ENCODE measurements at places on chromosomes 11 and 22.

DNA sequence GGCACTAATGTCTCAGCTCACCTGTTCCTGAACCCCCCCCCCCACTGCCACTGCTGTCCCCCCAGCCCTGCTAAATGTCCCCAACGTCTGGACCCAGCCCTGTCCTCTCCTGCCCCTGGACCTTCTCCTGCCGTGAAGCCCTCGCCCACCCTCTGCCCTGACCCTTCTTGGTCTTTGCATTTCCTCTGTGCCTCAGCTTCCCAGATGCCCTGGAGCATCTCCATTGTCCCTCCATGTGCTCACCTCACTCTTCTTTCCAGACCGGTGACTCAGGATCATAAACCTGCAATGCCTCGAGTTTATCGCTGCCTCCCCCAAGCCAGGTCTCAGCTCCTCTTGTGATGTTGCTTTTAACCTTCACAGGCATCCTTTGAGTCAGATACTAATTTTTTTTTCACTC, 416.4 kb downstream of the BRD1 start:
- DNase-seq: no peak

GRCh38 chr11:75185866-75186265, 35.0 kb downstream of the SLCO2B1 start:
- DNase-seq: no peak

DNA sequence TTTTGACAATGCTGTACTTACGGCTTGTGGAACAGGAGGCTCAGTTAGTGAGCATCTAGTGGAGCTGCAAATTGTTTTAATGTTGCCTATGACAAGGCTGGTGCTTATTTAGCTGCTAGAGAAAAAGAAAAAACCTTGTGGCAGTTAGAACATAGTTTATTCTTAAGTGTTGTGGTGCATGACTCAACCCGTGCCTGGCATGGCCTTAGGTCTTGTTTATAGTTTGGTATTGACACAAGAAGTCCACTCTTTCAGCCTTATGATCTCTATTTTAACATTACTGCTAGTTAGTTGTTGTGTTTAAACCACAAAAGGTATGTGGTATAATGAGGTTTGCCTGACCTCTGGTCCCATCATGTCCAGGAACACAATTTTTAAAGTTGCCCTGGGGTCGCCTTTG, 744.6 kb downstream of the FAM181B start:
- no peak for DNase-seq

- no peak for DNase-seq
Observed at GRCh38 chr11:8011981-8012444, 24.9 kb downstream of the EIF3F start.

DNA sequence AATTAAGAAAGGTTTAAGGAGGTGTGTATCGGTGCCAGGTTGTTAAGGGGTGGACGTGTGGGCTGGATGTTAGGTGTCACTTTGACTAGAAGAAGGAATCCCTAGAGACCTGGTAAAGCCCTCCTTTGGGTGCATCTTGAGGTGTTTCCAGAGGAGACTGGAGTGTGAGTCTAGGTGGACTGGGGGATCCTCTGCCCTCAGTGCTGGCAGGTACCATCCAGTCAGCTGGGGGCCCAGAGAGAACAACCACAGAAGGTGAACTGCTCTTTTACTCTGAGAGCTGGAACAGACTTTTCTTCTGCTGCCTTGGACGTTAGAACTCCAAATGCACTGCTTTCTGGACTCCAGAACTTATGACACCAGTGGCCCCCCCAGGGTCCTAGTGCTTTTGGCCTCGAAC, 44.0 kb downstream of the SPATA19 start:
- no peak for DNase-seq

- no peak for DNase-seq
Observed at GRCh38 chr11:24587635-24588034, 90.8 kb downstream of the LUZP2 start.

- DNase-seq: no peak
Observed at GRCh38 chr11:121928597-121929580, 187.1 kb downstream of the BLID start.

GRCh38 chr11:82989628-82990404, 81.9 kb downstream of the RAB30 start:
- no peak for DNase-seq

DNA sequence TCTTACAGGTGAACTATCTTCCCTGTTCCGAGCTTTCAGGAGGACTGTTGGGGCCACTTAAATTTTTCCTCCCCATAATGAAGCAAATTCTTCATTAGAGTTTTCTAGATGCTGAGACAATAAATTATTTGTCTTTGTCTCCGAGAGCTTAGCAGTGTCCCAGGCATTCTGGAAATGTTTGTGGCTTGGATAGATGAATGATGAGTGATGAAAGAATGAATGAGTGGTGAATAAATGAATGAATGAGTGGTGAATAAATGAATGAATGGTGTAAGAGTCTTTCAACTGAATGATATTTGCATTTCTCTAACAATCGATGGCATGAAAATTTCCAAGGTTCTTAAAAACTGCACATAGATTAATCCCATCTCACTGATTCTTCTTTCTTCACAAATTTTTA, 52.8 kb downstream of the AHNAK start:
- no peak for DNase-seq

- no peak for DNase-seq
Observed at GRCh38 chr22:41028841-41029240, 63.6 kb upstream of the EP300 start.

DNA sequence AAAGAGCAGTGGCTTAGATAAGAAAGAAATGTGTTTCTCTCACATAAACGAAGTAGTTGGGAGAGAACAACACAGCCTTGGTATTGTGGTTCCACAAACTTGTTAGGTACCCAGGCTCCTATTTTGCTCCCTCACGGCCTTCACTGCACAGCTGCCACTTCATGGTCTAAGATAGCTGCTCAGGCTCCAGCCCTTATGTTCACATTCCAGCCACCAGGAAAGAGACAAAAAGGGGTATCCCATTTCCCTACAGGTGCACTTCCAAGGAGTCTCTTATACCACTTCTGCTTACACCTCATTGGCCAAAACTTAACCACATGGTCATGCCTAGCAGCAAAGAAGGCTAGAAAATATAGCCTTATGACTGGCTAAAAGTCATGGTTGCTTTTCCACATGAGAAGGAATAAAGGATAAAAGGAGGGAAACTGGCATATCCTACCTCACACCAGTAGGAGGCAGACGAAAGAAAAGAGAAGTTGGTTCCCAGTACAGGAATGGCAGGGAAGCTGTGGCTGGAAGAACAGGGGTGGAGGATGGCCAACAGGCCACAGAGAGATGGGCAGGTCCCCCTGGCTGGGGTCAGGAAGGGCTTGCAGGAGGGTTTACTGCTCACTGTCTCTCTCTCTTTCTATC, 5.4 kb upstream of the HDHD5 start:
- DNase-seq: no peak

DNA sequence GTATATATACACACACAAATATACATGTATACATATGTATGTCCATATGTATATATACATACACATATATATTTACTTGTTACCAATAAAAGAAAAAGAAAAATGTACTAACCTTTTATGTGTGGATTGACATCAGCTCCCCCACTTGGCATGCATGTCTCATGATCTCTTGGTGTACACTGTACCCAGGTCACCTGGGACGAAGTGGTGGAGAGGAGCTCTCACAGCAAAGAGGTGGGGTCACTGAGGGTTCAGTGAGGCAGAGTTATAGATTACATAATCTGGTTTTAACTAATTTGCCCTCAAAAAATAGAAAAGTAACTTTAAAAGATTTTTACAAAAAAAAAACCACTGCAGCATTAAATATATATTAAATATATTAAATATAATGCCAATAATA, 15.5 kb upstream of the USP47 start:
- DNase-seq: no peak

DNA sequence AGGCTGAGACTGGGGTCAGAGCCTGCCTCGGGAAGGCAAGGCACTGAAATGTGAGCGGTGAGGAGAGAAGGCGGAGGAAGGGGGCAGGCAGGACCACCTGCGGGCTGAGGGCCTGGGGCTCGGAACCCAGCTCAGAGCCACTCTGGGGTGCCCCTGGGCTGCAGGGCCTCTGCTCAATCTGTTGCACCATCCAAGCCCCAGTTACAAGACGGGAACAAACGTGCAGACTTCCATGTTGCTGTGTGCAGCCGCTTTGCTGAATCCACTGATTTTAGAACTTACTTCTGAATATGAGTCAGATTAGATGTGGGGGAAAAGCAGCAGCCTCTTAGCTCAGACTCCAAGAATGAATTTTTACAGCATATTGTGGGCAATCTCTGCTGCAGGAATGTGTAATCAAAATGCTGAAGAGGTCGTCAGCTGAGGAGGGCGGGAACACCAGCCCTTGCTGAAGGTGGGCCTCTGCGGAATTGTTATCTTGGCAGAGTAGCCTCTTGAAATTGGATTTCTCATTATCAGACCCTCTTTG, 21.6 kb downstream of the PARVG start:
- DNase-seq: no peak

DNA sequence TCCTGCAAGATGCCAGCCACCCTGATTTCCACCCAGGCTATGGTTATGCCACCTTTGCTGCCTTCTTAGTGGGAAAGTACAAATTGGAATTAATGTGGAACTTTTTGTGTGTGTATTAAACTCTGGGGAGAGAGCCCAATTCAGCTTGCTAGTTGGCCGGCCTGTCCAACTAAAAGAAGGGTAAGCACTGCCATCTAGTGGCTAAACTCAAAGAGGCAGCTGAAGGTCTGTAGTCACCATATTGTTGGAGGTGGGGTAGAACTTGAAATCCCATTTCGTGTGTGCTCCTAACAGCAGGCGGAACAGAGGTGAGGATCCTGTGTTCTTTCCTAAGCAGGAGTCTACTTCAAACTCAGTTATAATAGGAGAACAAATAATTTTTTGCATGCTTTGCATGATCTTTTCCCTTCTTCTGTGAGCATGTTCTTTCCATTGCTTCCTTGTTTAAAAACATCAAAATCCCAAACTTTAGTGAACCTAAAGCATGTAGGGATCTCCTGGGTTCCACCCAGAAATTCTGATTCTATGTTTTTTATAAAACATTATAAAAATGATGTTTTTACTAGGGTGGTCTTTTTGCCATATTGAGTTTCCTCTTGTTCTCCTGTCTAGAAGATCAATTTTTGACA, 138.8 kb upstream of the SORL1-AS1 start:
- DNase-seq: peak; percentile 81

- no peak for DNase-seq
Observed at GRCh38 chr22:42440728-42441127, 8.5 kb upstream of the NFAM1 start.

DNA sequence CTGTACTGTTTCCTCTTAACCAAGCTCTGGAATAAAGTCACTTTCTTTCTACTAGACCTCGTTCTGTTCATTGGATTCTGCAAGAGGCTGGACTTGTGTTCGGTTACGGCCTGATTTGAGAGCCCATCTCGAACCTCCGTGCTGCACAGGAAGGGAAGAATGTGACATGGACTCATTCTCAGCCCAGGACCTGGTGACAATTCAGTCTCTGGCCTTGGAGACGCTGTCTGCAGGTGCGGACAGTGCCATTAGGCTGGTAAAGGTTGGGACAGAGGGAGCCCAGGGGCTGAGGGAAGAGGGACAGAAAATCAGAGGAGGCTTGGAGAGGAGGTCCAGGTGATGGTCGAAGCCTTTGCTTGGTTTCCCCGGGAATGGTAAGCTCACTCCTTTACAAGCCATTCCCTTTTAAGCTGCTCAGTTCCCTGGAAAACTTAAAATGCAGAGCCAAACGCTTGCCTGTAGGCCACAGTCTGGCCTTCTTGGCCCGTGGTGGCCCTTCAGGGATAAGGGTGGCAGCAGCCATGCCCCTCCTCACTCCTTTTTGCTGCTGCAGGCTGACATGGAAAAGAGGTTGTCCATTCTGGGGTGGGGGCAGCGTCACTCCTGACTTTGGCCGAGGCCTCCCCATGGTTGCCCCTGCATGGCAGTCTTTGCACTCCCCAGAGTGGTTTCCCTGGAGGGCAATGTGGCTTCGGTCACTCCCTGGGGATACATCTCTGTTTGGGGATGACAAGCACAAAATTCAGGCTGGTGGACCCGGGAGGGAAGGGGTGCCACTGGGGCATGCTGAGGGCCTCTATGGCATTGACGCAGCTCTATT, 52.3 kb downstream of the SHISAL1 start:
- no peak for DNase-seq

DNA sequence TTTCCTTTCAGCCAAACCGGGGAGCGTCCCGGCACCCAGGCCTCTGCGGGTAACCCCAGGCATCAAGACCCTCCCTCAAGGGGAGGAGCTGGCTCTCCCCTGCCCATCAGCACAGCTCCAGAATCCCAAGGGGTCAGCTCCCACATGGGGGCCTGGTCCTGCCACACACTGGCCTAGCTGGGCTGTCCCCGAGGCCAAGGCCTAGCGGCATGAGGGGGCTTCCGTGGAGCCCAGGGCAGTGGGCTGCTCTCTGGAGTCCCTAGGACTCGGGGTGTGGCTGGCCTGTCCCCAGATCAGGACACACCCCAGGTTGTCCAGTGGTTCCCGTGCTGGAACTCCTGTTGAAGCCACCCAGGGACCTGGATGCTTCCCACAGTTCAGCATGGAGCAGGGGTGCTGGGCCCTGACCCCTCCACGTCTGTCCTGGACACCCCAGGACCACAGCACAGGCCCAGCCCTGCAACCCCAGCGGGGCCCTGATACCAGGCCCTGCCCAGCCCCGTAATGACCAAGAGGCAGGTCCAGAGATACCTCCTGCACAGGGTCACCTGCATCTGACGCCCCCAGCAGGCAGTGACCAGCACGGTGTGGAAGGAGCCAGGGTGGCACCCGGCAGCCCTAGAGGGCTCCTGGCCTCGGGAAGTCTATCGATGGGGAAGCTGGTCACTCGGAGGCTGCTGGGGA, 5.5 kb downstream of the HRAS start:
- no peak for DNase-seq

DNA sequence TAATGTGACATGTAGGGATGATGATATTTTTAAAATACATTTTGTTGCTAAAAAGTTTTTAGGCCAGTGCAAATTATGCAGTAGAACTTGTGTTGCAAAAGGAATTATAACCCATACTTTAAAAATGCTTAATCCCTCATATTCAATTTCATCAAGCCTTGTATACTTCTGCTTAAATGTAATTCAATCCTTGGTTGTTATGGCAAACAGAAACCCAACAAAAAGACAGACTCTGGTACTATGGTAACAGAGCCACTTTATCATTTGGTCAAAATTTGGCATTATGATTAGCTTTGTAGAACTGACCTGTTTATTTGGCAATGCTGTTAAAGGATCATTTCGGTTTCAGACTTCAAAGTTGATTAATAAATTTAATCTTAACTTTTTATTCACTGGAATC, 284.8 kb downstream of the TMEM135 start:
- no peak for DNase-seq

GRCh38 chr11:44615913-44616791, 50.7 kb downstream of the CD82 start:
- no peak for DNase-seq

- DNase-seq: no peak
Observed at GRCh38 chr11:106271086-106271485, 193.6 kb downstream of the AASDHPPT start.

- DNase-seq: no peak
Observed at GRCh38 chr11:35013514-35014233, 97.3 kb downstream of the PDHX start.

DNA sequence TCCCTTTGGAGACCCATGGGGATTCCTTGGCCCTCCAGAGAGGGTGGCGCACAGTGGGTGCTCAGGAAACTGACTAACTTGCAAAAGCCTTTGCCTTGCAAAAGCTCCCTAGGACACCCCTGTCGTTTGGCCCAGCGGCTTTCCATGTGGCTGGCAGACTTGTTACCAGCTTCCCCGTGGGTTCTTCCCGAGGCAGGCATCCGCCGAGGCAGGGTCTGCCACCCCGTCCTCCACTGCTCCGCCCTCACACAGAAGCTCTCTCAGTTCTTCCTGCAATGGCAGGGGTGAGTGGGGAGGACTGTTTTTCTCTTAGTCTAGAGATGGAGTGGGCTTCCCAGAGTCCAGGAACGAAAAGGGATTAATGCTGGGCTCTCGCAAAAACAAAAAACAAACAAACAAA, 23.0 kb downstream of the ALX4 start:
- no peak for DNase-seq

- no peak for DNase-seq
Observed at GRCh38 chr11:134838708-134839107, 426.7 kb upstream of the B3GAT1 start.

All from KG1 (cell line).